Activated naive CD8-positive, alpha-beta T cell treated with anti-CD3 and anti-CD28 coated beads for 36 hours (primary cell): ENCODE measurements at places on chromosomes 1 and 21.

- no peak for DNase-seq
- no peak overlapping the region for H3K4me3 ChIP-seq
- peaks cover 9% of the 10 kb centered on the region for H3K36me3 ChIP-seq
- H3K27ac ChIP-seq = no peak overlapping the region
These were observed 2.3 kb upstream of the GADD45A start for GRCh38 chr1:67682659-67683197.

DNA sequence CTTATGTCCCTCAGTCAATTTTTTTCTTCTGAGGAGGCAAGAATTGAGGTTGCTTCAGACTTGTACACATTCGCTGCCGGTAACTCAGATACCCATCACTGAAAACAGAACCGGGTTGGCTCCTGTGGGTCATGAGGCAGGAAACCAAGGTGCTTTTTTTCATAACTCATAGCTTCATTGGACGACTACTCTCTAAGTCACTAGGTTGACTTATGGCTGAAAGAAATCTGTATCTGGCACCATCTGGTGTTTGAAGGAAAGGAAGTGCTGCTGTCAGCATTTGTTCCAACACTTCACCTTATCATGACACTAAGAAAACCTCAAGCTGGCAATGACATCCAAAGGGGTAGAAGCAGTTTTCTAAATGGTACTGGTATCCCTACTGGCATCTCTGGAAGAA lies 82.3 kb downstream of the TBX19 start:
- H3K27ac ChIP-seq = no peak overlapping the region
- peaks cover 5% of the 10 kb centered on the region for H3K4me1 ChIP-seq
- no peak overlapping the region for H3K4me3 ChIP-seq

- peaks cover 3% of the 10 kb centered on the region for H3K36me3 ChIP-seq
- peak overlapping the region; percentile 80 for H3K4me3 ChIP-seq
- peaks cover 36% of the 10 kb centered on the region for H3K27me3 ChIP-seq
- no peak overlapping the region for H3K27ac ChIP-seq
- H3K4me1 ChIP-seq = peaks cover 22% of the 10 kb centered on the region
- DNase-seq = no peak
These were observed 534 bp upstream of the WRAP73 start for GRCh38 chr1:3650248-3651025.

- H3K4me1 ChIP-seq = peaks cover 24% of the 10 kb centered on the region
- no peak overlapping the region for H3K27ac ChIP-seq
- no peak for DNase-seq
- no peak overlapping the region for H3K4me3 ChIP-seq
- H3K27me3 ChIP-seq = peaks cover 69% of the 10 kb centered on the region
These were observed 4.9 kb downstream of the OLIG2 start for GRCh38 chr21:33030633-33031032.

GRCh38 chr1:1210726-1211540 lies 3.0 kb downstream of the TNFRSF4 start:
- H3K4me1 ChIP-seq = peaks cover 37% of the 10 kb centered on the region
- DNase-seq = no peak
- peak overlapping the region; percentile 58 for H3K4me3 ChIP-seq
- H3K27ac ChIP-seq = no peak overlapping the region

GRCh38 chr1:178048883-178049282 lies 45.0 kb upstream of the RASAL2 start:
- H3K36me3 ChIP-seq = no peaks in the 10 kb centered on the region
- DNase-seq = no peak
- no peaks in the 10 kb centered on the region for H3K27me3 ChIP-seq
- H3K4me3 ChIP-seq = no peak overlapping the region
- no peak overlapping the region for H3K27ac ChIP-seq

- DNase-seq = no peak
- H3K4me3 ChIP-seq = no peak overlapping the region
- H3K27me3 ChIP-seq = peaks cover 17% of the 10 kb centered on the region
- no peaks in the 10 kb centered on the region for H3K4me1 ChIP-seq
- no peaks in the 10 kb centered on the region for H3K36me3 ChIP-seq
These were observed 28.3 kb upstream of the RAB3GAP2 start for GRCh38 chr1:220300442-220301121.

GRCh38 chr1:46596846-46597245 lies 7.2 kb downstream of the MKNK1 start:
- H3K4me3 ChIP-seq = no peak overlapping the region
- no peaks in the 10 kb centered on the region for H3K27me3 ChIP-seq
- no peak for DNase-seq
- peaks cover 24% of the 10 kb centered on the region for H3K4me1 ChIP-seq
- no peak overlapping the region for H3K27ac ChIP-seq

- H3K27me3 ChIP-seq = no peaks in the 10 kb centered on the region
- no peaks in the 10 kb centered on the region for H3K36me3 ChIP-seq
- no peak overlapping the region for H3K27ac ChIP-seq
- DNase-seq = no peak
- H3K4me1 ChIP-seq = peaks cover 9% of the 10 kb centered on the region
These were observed 37.9 kb upstream of the RHOU start for GRCh38 chr1:228697207-228698016.

DNA sequence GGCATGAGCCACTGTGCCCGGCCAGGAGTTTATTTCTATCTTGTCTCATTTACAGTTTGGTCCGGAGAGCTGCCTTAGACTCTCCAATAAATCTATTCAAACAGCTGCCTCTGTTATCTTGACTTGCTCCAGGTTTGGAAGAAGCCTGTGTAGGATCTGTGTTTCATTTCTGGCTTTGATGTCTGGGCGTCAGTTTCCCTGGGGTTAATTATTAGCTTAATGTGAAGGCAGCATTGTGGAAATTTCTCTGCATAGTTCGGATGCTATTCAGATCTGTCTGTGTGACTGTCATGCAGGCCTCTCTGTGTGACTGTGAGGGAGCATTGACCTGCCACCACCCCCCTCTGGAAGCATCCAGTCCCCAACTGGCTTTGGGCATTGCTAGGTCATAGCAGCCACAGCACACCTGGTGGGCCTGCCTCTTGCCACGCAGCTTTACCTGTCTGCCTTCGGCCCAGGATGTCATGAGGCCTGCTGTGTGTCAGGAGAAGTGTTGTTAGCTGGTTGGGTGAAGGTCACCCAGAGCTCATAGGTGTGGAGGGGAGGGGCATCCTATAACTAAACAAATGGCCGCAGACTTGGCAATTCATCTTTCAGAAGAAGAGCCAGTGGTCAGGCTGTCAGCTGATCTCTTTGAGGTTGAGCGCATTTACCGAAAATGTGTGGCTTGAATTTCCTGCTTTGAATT lies 9.8 kb downstream of the IFNGR2 start:
- no peak for DNase-seq
- no peaks in the 10 kb centered on the region for H3K27me3 ChIP-seq
- H3K4me1 ChIP-seq = peaks cover 44% of the 10 kb centered on the region
- no peak overlapping the region for H3K4me3 ChIP-seq
- H3K36me3 ChIP-seq = peaks cover 15% of the 10 kb centered on the region

DNA sequence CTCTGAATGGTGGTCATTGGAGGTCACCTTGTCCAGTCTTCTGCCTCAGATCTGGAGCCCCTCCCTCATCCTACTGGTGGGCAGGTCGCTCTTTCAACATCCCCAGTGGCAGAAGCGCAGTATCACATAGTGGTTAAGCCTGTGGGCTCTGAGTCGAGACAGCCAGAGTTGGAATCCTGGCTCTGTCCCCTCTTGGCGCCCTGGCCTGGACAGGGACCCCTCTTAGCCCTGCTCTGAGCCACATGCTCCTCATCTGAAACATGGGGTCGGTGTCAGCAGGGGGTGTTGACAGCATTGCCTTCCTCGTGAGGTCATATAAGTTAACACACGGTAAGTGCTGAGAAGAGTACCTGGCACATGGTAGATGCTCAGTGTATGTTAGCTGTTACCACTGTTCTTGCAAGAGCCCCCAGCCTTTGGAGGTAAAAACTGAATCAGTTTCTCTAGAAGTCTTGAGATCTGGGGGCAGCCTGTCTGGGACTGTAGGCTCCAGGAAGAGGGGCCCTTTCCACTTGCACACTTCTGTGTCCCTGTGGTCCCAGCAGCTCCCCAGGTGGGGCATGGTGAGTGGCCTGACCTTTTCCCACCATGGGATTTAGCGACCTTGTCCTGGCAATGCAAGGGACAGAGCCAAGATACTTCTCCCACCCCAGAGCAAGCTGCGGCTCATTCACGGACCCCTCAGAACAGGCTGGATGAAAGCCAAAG lies 6.4 kb downstream of the ZC3H12A start:
- peaks cover 64% of the 10 kb centered on the region for H3K36me3 ChIP-seq
- peak overlapping the region; percentile 97 for H3K4me3 ChIP-seq
- peak overlapping the region; percentile 99 for H3K27ac ChIP-seq
- no peak for DNase-seq
- peaks cover 38% of the 10 kb centered on the region for H3K4me1 ChIP-seq
- no peaks in the 10 kb centered on the region for H3K27me3 ChIP-seq

GRCh38 chr1:197585809-197586208 lies 189.5 kb downstream of the DENND1B start:
- no peak overlapping the region for H3K27ac ChIP-seq
- DNase-seq = no peak
- H3K4me3 ChIP-seq = no peak overlapping the region
- H3K4me1 ChIP-seq = no peaks in the 10 kb centered on the region

GRCh38 chr1:19169642-19170041 lies 40.4 kb downstream of the UBR4 start:
- DNase-seq = no peak
- peaks cover 46% of the 10 kb centered on the region for H3K36me3 ChIP-seq
- no peak overlapping the region for H3K4me3 ChIP-seq
- H3K27me3 ChIP-seq = no peaks in the 10 kb centered on the region
- H3K27ac ChIP-seq = peak overlapping the region; percentile 93
- peaks cover 19% of the 10 kb centered on the region for H3K4me1 ChIP-seq

DNA sequence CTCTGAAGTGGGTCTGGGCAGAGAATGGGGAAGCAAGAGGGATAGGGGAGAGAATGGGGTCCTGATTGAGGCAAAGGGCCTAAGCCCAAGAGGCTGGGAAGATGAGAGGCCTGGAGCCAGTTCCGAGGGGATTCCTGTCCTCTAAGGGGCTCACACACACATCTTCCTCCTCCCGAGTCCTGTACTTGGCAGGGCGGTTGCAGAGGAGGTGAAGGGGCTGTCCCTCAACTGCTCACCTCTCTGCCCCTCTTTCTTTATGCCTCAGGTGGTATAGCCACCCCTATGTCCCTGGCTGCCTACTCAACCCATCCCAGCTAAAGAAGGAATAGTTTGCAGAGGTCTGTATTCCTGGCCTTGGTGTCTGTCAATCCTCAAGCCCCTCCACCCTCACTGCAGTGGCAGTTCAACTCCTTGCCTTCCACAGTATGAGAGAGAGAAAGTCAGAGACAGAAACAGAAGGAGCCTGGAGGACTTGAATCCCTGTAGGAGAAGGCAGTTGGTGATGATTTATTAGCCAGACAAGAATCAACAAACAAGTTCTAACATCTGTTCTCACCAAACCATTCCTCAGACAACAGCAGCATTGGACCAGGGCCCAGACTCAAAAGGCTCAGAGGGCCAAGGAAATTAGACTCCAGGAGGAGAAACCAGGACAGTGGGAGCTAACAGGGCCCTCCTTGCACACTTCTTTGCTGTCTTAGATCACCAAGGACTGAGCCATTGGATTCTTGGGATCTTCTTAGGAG lies 10.7 kb downstream of the SH2D2A start:
- peak overlapping the region; percentile 30 for H3K27ac ChIP-seq
- H3K36me3 ChIP-seq = peaks cover 36% of the 10 kb centered on the region
- H3K4me1 ChIP-seq = peaks cover 32% of the 10 kb centered on the region
- no peak for DNase-seq
- H3K4me3 ChIP-seq = no peak overlapping the region
